ENCODE measurements at places on chromosomes 4 and X.

GRCh38 chrX:133609166-133609565 lies 193.9 kb upstream of the GPC4 start:
- DNase-seq, result no peak

GRCh38 chr4:102263024-102263787 lies 82.1 kb downstream of the SLC39A8 start:
- no peak for DNase-seq

GRCh38 chr4:169201222-169202144 lies 69.3 kb downstream of the SH3RF1 start:
- no peak for DNase-seq

- DNase-seq, result no peak
Measured at GRCh38 chr4:152968806-152969394, 32.8 kb downstream of the FHDC1 start.

Data from SHP77 treated with DMSO at 0.1 percent for 48 hours (cell line).